Left lung (tissue), 14 donors: ENCODE measurements at places on chromosomes 5 and 9. TPM values are rescaled to one million over a fixed set of nuclear protein-coding genes. Genes with fewer than 3 reads are reported as not detected.

RAI14 gene
- 75.0 TPM for total RNA-seq

GRCh38 chr5:72458407-72458806 is 48.8 kb downstream of the ZNF366 start:
- DNase-seq = no peak

GRCh38 chr5:140347360-140347759 is 957 bp upstream of the HBEGF start:
- no peak for DNase-seq

IQGAP2 gene
- total RNA-seq = 29.1 TPM

DNA sequence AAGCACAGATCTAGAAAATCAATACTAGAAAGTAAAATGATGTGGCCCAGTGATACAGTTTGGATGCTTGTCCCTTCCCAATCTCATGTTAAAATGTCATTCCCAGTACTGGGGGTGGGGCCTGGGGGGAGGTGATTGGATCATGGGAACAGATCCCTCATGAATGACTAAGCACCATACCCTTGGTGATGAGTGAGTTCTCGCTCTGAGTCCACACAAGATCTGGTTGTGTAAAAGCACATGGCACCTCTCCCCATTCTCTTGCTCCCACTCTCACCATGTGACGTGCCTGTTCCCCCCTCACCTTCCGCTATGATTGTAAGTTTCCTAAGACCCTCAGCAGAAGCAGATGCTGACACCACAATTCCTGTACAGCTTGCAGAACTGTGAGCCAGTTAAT is 234.2 kb upstream of the CDH6 start:
- no peak for DNase-seq

DNA sequence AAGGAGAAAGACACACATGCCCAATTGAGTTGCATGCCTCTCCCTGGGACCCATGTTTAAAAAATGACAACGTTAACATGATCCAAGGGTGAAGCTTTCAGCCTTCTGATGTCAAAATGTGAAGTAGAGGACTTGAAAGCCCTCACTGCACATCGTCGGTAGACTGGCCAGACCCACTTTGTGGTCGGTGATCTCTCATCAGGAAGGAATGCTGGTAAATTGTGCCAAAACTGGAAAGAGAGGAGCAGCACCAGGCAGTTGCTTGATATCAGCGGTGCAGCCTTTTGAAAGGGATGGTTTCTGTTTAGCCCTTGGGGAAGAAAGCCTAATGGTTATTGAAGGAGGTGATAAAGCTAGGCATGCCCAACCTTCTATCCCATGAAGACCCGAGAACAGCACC is 125.3 kb upstream of the MARCHF11 start:
- DNase-seq = no peak

DNA sequence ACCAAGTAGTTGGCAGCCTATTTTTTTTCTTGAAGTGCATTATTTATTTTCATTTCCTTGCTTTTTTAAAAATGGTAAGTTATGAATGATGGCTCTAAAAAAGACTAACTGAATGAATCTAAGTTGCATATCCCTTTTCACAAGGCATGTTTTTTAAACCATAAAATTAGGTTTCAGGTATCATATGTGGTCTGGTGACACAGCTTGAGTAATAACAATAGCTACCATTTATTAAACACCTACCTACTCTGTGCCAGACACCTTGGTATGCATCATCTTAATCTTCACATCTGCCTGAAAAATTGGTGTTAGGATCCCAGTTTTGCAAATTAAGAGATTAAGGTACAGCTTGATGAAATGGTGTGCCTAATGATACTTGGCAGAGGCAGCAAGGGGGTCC is 4.3 kb upstream of the GABBR2 start:
- no peak for DNase-seq

DNA sequence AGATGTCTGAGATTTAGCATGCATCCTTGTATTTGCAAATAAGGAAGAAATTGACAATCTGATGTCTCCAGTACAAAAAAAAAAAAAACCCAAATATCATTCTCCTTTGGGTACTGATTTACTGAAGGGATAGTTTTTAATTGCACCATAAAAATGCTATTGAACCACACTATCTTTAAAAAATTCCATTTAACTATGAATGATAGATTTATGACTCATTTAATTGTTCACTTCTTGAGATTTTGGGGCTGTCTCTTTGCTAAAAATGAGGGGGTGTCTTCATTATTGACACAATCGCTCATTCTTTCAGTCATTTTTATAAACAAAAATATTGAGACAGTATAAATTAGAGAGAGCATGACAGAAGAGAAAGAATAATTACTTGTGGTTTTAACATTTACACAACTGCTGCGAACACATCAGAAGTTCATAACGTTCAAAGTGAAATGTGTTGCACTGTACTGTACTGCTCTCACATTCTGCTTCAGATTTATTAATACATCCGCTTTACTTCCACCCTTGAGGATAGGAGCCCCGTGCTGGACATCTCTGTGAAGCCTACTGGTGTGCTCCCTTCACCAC is 142.3 kb downstream of the MEF2C start:
- no peak for DNase-seq

- peak; percentile 51 for DNase-seq
Observed at GRCh38 chr5:159878988-159879471, 37.3 kb upstream of the ADRA1B start.

- no peak for DNase-seq
Observed at GRCh38 chr9:37002413-37003217, 31.5 kb downstream of the PAX5 start.
